Heart right ventricle (tissue), 16 donors: ENCODE measurements at places on chromosomes 1 and 21. TPM values are rescaled to one million over a fixed set of nuclear protein-coding genes. Genes with fewer than 3 reads are reported as not detected.

DNA sequence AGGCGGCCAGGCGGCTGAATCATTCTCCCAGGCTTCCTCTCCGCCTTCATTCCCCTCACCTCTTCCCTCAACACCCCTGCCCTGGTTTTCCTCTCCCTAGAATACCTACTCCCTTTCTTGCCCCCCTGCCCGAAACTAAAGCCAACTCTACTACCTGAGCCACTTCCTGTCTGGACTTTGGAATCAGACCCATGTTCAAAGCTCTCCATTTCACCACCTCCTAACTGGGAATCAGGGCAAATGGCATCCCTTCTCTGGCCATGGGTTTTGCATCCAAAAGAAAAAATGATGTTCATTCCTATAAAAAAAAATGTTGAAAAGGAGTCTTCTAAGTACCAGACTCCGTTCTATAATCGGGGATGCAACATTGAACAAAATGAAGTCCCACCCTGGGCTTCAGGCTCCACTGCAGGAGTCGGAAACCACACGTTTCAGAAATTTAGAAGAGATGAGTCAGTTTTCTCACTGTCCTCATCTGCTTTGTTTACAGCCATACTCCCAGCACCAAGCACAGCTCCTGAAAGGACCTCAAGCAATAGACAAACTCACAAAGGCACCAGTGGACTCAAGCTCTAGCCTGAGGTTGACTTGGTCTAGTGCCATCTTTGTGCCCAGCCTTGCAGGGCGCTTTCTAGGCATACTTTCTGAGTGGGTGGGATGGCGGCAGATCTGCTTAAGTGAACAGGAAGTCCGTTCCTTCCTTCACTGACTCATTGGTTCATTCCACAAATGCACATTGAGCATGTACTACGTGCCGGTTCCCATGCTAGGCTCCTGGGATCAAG, 176.2 kb downstream of the IGSF21 start:
- no peak overlapping the region for H3K4me3 ChIP-seq
- H3K27me3 ChIP-seq, result peaks cover 19% of the 10 kb centered on the region
- no peak overlapping the region for H3K27ac ChIP-seq
- no peaks in the 10 kb centered on the region for H3K4me1 ChIP-seq

DNA sequence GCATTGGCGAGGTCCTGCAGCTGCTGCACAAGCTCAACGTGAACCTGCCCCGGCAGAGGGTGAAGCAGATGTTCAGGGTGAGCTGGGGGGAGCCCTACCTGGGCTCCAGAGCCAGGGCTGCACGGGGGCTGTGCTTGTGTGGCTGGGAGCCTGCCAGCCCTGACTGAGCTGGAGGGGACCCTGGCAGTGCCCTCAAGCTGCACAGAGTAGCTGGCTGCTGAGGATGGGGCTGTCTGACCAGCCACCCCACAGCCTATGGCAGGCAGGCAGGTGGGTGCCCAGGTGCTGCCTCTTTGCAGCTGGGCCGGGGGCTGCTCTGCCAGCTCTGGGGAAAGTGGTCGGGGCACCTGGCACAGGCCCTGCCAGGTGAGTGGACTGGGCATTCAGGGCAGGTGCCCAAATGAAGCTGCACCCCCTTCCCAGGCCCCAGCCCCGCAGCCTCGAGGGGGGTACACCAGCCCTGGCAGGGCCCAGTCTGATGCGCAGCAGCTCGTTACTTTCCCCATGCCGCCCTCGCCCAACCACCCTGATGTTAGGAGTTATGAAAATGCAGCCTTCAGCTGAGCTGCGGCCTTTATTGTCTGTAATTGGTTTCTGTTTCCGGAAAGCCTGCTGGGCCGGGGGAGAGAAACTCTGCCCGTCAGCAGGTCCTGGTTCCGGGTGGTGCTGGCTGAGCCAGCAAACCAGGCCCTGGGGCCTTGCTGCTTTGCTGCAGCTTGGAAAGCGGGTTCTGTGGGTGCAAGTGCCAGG, 4.3 kb downstream of the PLCH2 start:
- H3K4me3 ChIP-seq, result no peak overlapping the region
- no peaks in the 10 kb centered on the region for H3K36me3 ChIP-seq
- no peak for DNase-seq
- H3K4me1 ChIP-seq, result no peaks in the 10 kb centered on the region

- H3K4me3 ChIP-seq, result no peak overlapping the region
- H3K27me3 ChIP-seq, result no peaks in the 10 kb centered on the region
- H3K27ac ChIP-seq, result no peak overlapping the region
- no peaks in the 10 kb centered on the region for H3K4me1 ChIP-seq
- H3K36me3 ChIP-seq, result no peaks in the 10 kb centered on the region
Measured at GRCh38 chr1:81379430-81379829, 421.3 kb upstream of the ADGRL2 start.

Gene ARHGEF16
- 0.33 TPM for total RNA-seq

Gene GJC2
- total RNA-seq, result 1.4 TPM

- no peak for DNase-seq
- H3K36me3 ChIP-seq, result no peaks in the 10 kb centered on the region
- H3K27me3 ChIP-seq, result no peaks in the 10 kb centered on the region
- H3K27ac ChIP-seq, result no peak overlapping the region
Measured at GRCh38 chr1:235566084-235566483, 61.8 kb upstream of the B3GALNT2 start.

DNA sequence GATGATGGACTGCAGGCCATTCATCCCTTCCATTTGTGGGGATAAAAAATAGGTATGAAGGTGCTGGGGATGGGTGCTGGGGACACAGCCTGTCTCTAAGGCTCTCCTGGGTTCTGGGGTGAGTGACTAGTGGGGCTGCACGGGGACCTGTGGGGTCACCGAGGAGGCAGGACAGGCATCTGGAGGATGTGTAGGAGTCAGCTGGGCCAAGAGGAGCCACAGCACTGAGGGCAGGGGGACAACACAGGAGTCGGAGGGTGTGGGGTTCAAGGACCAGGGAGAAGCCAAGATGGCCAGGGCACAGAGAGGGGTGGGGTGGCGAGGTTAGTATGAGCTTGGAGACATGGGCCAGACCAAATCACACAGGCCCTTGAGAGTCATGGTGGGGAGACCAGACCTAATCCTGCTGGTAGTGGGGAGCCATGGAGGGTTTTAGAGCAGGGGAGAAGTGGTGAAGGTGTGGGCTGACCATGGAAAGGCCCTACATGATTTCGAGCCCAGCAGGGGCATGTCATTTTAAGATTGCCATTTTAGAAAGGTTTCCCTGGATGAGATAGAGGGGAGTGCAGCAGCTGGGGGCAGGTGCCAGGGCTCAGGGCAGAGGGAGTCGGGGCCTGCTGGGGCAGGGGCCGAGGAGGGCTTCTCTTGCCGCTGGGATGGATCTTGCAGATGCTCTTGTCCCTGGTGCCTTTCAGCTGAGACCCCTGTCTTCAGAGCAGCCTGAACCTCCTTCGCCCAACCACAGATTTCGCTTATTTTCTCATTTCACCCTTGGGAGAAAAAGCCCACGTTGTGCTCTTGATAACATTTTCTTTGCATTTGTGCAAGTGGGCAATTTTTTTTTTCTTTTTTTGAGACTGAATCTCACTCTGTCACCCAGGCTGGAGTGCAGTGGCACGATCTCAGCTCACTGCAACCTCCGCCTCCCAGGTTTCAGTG, 22.7 kb downstream of the SERINC2 start:
- no peaks in the 10 kb centered on the region for H3K27me3 ChIP-seq
- H3K4me3 ChIP-seq, result no peak overlapping the region
- DNase-seq, result no peak
- no peak overlapping the region for H3K27ac ChIP-seq

DNA sequence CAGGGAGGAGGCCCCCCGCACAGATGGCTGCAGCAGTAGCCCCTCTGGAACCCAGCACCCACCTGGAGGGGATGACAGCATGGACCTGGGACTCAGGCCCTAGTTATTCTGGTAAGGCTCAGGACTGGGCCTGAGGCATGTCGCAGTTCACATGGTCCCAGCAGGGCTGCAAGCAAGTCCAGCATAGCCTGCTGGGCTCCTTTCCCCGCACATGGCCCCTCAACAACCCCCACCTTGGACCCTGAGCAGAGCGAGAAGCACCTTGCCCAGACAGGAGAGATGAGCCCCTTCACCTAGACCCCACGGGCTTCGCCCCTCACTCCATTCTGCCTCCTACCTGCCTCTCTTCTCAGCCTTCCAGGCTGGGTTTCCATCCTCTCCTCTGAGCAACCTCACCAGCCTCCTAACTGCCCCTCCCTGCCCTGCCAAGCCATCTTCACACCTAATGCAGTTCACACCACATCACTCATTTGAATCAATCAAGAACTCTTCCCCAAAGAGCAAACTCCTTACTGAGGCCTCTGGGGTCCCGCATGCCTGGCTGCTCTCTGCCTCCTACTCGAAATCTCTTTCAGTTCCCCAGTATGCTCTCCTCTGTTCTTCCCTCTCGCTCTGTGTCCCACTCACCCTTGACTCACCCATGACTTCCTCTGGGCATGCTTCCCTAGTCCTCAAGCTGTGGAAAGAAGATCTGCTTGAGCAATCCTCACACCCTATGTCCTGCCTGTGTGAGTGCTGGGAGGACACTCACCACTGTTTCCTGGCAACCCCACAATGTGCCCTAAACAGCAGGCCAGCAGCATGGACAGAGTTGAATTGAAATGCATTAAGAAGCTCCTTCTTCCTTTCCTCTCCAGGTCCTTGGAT, 9.4 kb upstream of the THEMIS2 start:
- DNase-seq, result no peak
- H3K4me3 ChIP-seq, result no peak overlapping the region
- no peaks in the 10 kb centered on the region for H3K36me3 ChIP-seq
- peak overlapping the region; percentile 52 for H3K27ac ChIP-seq

DNA sequence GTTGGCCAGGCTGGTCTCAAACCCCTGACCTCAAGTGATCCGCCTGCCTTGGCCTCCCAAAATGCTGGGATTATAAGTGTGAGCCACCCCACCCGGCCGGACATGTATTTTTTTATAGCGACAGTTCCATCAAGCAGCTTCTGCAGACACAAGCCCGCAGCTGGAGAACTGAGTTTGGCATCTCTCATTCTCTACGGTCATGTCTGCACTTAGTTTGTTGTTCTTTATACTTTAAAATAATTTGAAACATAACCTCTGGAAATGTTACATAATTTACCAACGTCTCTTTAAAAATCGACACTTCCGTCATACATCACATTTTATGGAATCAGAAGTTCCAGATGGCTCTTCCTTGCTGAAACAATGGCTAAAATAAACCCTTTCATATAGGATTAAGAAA, 183.6 kb downstream of the DYRK1A start:
- H3K27me3 ChIP-seq, result no peaks in the 10 kb centered on the region
- H3K27ac ChIP-seq, result no peak overlapping the region
- no peak overlapping the region for H3K4me3 ChIP-seq
- no peak for DNase-seq
- H3K36me3 ChIP-seq, result no peaks in the 10 kb centered on the region
- peaks cover 4% of the 10 kb centered on the region for H3K4me1 ChIP-seq

Gene NPHP4
- total RNA-seq, result 4.6 TPM

- DNase-seq, result no peak
- H3K27me3 ChIP-seq, result no peaks in the 10 kb centered on the region
- peaks cover 34% of the 10 kb centered on the region for H3K4me1 ChIP-seq
- peak overlapping the region; percentile 83 for H3K27ac ChIP-seq
Measured at GRCh38 chr1:180929389-180929788, 16.7 kb downstream of the KIAA1614 start.

DNA sequence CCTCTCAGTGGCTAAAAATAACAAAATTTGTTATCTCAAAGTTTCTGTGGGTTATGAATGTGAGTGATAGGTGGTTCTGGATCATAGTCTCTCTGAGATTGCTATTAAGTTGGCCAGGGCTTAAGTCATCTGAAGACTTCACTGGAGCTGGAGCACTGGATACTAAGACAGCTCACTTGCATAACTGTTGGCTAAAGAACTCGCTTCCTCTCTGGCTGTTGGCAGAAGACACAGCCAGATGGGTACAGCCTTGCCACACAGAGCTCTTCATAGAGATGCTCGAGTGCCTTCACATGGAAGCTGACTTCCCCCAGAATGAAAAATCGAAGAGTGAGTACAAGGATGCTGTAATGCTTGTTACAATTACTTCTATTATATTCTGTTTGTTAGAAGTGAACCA, 333.8 kb downstream of the ZP4 start:
- no peak overlapping the region for H3K27ac ChIP-seq
- no peak for DNase-seq
- H3K36me3 ChIP-seq, result no peaks in the 10 kb centered on the region
- peaks cover 22% of the 10 kb centered on the region for H3K4me1 ChIP-seq
- H3K4me3 ChIP-seq, result no peak overlapping the region

GRCh38 chr1:111402083-111402482, 25.5 kb downstream of the OVGP1 start:
- peaks cover 8% of the 10 kb centered on the region for H3K4me1 ChIP-seq
- H3K27me3 ChIP-seq, result no peaks in the 10 kb centered on the region
- no peaks in the 10 kb centered on the region for H3K36me3 ChIP-seq
- no peak for DNase-seq
- no peak overlapping the region for H3K4me3 ChIP-seq
- no peak overlapping the region for H3K27ac ChIP-seq

Gene POMGNT1
- 131 TPM for total RNA-seq

- H3K27me3 ChIP-seq, result no peaks in the 10 kb centered on the region
- peak overlapping the region; percentile 33 for H3K27ac ChIP-seq
- H3K4me1 ChIP-seq, result peaks cover 52% of the 10 kb centered on the region
- H3K4me3 ChIP-seq, result peak overlapping the region; percentile 22
- no peaks in the 10 kb centered on the region for H3K36me3 ChIP-seq
Measured at GRCh38 chr1:181128592-181129497, 40.3 kb downstream of the IER5 start.

Gene RAB4A
- 123 TPM for total RNA-seq

DNA sequence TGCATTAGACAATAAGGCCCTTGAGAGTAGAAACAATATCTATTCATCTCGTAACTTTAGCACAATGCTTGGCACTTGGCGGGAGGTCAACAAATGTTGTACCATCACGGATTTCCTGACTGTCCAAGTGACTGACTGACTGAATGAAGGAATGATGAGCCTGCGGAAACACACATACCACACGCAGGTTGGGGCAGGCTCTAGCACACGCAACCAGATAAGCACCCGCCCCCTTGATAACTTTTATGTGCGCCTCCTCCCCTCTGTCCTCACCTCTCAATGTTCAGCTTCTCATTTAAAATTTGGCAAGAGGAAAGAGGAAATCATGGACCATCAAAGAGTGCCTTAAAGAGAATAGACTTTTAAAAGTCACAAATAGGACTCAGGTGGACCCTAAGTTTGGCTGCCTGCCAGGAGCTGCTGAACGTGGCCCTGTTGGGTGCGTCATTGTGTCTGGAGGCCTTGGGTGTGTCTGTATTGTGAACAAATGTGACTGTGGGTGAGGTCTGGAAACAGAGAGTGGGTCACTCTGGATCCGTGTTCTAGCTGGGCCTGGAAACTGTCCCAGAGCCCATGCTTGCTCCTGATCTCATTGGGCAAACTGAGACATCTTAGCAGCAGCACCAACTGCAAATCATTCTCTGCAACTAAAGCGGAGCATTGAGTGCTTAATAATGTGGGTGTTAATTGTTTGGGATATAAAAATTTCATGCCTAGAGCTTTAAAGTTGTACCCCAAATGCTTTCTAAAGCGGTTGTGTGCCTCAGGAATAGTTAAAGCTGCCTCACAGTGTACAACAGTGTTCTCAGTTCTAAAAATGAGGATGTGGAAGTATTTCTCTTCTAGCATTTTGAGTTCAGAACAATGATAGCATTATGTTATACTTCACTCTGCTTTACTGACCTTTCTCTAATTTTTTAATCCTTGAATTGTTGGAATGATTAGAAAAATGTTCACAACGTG, 47.6 kb upstream of the ABCG1 start:
- H3K27me3 ChIP-seq, result no peaks in the 10 kb centered on the region
- no peaks in the 10 kb centered on the region for H3K36me3 ChIP-seq
- H3K4me1 ChIP-seq, result peaks cover 8% of the 10 kb centered on the region
- DNase-seq, result peak; percentile 47
- H3K27ac ChIP-seq, result peak overlapping the region; percentile 46
